ENCODE measurements at places on chromosomes 1 and 21. TPM values are rescaled to one million over a fixed set of nuclear protein-coding genes. Genes with fewer than 3 reads are reported as not detected.

The FCN3 gene
- not detected for total RNA-seq

DNA sequence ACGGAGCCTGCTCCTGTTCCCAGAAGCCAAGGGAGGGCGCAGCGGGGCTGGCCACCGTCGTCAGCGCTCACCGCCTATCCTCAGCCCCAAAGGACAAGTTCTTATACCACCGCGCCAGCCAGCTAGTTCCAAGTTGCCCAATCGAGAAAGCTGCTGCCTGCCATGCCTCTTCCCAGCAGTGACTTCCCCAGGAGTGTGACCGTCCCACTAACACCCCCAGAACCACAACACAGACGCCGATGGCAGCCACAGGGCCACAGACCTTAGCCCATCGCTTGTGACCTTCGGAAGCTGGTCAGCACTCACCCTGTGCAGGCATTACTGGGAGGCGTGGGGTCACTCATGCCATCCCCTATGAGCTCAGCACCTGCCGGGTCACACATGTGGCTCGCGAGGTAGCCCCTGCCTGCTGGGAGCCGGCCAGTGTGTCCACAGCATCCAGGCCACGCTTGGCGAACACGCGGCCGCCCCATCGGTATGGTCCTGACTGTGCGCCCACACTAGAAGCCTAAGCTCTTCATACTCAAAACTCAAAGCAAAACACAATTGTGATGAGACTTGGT is 20.1 kb downstream of the NADK start:
- no peak for DNase-seq

The ZBTB37 gene
- total RNA-seq, result 4.3 TPM

The TMPRSS2 gene
- total RNA-seq, result not detected

The TLCD4 gene
- total RNA-seq, result 0.32 TPM

DNA sequence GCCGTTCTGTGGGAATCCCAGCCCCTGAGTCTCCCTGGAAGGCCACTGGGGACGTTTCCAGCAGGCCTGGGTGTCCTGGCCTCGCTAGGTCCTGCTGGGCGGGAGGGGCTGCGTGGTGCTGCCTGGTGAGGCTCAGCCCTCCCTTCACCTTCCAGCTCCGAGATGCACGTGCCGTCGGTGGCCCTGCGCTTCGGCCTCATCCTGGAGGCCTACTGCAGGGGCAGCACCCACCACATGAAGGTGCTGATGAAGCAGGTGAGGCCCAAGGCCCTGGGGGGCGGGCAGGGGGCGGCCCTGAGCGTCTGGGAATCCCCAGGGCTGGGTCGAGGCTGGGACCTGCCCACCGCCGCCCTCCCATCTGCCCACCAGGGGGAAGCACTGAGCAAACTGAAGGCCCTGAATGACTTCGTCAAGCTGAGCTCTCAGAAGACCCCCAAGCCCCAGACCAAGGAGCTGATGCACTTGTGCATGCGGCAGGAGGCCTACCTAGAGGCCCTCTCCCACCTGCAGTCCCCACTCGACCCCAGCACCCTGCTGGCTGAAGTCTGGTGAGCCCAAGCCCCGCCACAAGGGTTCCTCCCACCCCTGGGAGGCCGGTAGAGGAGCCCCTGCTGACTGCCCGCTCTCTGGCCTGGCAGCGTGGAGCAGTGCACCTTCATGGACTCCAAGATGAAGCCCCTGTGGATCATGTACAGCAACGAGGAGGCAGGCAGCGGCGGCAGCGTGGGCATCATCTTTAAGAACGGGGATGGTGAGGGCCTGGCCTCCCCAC is 70.3 kb downstream of the PIK3CD start:
- DNase-seq, result no peak

- DNase-seq, result peak; percentile 32
These were observed 16.4 kb downstream of the ECHDC2 start for GRCh38 chr1:52904927-52905698.

DNA sequence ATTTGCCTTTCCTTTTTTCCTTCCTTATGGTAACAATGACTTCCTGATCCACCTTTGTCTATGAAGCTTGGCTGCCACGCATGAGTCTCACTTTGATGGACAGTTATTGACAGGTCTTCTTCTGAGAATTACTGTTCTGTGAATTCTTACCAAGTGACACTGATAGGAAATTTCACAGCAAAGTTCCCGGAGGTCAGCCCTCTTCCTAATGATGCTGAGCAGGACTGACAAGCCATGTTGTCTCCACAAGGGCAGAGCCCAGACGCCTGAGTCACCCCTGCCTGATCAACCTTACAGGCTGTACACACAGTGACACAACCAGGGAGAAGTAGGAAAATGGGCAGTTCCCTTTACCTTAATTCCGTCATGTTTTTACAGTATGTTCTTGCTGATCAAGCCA is 44.2 kb downstream of the ZC3H11B start:
- DNase-seq, result peak; percentile 3

The AJAP1 gene
- not detected for total RNA-seq

Data from LHCN-M2 (cell line).